Glutamatergic neuron (in vitro differentiated cells): ENCODE measurements at places on chromosomes 4 and X. TPM values are rescaled to one million over a fixed set of nuclear protein-coding genes. Genes with fewer than 3 reads are reported as not detected.

- no peak for DNase-seq
Measured at GRCh38 chr4:8046925-8047541, 107.4 kb upstream of the AFAP1 start.

The MAGEC3 gene
- not detected for total RNA-seq

- no peak for DNase-seq
Measured at GRCh38 chrX:17596546-17597205, 140.6 kb upstream of the SCML1 start.

- no peak for DNase-seq
Measured at GRCh38 chr4:51858605-51859202, 15.8 kb downstream of the DCUN1D4 start.

The TEX13C gene
- total RNA-seq: not detected

- DNase-seq: no peak
Measured at GRCh38 chr4:102535398-102536082, 34.4 kb downstream of the NFKB1 start.

- no peak for DNase-seq
Measured at GRCh38 chr4:79657379-79657778, 249.4 kb upstream of the GK2 start.
